Stimulated activated CD4-positive, alpha-beta T cell treated with anti-CD3 and anti-CD28 coated beads, Interleukin-12 subunit alpha, Interleukin-12 subunit beta, amount 100 ng/mL, for 4 hours (primary cell): ENCODE measurements at places on chromosomes 5 and 9.

DNA sequence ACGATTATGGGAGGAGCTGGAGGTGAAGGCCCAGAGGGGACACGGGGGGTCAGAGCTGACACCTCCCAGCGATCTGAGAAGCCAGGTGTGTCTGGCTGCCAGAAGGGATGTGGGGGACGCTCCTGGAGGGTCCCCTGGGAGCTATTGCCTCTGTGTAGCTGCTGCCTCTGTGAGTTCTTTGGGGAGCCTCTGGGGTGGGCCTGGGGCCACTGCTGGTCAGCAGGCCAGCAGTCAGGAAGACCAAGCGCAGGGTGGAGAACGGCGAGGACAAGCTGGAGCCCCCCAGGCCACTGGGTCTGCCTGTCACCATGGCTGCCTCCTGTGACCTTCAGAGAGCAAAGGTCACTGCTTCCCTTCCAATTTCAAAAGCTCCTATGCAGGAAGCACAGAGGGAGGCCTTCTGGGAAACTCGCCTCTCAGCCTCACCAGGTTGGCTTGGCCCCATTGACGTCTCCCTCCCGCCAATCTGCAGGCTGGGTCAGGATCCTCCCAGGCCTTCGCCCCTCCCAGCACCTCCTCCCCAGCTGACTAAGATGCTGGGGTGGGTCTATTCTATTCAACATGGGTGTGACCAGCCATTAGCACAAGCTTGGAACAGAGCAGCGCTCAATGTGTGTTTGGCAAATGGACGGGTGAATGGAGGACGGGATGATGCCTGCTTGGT lies 126.4 kb downstream of the GAPVD1 start:
- no peak for DNase-seq

GRCh38 chr5:59767681-59768151 lies 125.8 kb downstream of the PDE4D start:
- DNase-seq = no peak

DNA sequence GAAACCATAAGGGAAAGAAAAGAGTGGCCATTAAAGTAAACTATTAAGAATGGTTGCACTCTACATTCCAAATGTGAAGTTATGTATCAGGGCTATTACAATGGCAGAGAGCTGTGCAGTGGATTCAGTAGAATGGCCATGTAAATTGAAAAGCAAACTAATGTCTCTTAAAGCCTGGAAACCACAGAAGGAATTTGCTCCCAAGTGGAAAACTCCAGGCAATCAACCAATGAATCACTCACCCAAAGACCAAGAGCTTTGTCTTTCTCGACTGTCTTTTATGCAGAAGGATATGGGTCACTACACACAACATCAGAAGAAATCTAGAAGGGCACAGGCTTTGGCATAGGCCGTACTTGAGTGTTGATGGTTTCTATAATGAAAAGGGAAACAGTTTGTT lies 114.9 kb downstream of the TLE1 start:
- no peak for DNase-seq

DNA sequence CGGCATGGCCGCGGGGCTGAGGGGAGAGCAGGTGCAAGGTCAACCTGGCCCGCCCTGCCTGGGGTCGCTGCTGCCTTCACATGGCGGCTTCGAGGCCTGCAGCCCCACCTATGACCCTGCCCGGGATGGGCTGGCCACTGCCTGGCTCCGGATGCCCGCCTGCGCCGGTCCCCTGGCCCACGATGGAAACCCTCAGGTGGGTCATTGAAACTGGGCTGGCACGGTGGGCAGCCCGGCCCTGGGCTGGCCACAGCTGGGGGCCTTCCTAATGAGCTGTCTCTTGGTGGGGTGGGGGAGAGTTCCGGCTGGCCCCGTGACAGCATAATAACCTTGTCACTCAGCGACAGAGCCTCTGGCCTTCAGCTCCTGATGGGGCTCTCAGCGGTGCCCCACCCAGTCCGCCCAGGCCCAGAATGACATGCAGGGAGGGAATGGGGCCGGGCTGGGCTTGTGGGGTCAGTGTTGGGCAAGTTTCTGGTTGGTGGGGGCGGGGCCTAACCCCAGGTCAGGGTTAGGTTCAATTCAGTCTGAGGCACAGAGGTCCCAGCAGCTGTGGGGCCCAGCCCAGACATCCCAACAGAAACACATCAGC lies at the start of gene CCDC187:
CCDC187 (minus strand) TSS at position 270 of the 592 bp plus-strand sequence; CDS start at position 6, 264 bp downstream.
- no peak for DNase-seq

DNA sequence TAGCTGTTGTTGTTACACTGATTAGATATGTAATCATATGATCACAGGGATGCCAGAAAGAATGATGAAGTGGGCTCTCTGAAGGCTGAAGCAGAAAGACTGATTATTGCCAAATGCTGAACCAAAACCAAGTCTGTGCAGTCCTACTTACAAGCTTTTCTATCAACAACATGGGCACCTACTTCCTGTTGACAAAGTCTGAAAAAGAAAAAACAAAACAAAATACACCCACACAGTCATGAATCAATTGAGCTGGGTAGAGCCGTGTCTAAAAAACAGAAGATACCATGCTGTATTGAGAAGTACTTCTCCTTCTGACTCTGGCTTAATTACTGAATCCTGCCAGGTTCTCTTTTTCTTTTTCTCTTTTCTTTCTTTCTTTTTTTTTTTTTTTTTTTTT lies 363.4 kb downstream of the RAB3C start:
- DNase-seq = no peak

DNA sequence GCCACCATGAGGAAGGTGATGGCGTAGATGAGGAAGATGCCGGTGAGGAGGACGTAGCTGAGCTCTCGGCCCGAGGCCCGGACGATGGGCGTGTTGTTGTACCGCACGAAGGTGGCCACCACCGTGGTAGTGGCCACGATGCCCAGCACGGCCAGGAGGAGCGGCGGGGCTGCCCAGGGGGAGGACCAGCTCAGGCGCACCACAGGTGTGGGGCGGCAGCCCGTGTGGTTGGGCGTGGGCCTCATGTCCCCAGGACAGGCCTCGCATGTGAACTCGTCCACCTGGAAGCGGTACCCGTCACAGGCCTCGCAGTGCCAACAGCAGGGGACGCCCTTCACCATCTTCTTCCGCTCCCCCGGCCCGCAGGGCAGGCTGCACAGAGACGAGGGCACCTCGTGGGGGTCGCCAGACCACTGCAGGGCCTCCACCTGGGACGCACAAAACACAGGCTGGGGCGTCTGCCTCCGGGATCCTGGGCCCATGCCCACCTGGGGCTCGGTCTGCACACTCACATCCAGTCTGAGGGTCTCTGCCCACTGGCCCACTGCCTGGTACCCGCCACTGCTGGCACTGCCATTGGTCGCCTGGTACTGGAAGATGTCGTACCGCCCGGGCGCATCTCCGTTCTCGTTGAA lies 8.7 kb downstream of the GRM6 start:
- DNase-seq = no peak

DNA sequence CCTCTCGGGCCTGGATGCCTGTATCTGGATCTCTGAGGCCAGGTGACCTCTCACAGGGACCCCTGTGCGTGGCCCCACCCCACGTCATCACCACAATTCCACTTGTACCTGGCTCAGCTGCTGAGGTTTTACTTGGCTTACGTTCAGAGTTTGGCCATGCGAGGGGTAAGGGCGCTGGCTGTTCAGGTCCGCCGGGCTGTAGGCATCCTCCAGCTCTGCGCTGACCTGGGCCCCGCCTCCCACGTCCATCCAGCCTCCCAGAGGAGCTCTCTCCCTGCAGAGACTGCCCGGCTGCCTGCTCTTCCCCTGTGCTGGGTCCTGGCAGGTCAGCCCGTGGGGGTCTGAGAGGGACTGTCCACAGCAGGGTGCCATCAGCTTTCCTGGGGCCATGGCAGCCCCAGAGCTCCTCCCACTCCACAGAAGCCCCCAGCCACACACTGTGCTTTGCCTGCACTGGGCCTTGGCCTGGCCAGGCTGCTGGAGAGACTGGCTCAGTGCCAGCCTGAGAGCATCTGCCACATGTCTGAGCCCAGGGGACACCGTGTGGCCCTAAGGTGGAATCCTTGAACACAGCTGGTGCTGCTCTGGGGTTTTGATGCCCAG lies 43.6 kb downstream of the SLC6A3 start:
- no peak for DNase-seq

DNA sequence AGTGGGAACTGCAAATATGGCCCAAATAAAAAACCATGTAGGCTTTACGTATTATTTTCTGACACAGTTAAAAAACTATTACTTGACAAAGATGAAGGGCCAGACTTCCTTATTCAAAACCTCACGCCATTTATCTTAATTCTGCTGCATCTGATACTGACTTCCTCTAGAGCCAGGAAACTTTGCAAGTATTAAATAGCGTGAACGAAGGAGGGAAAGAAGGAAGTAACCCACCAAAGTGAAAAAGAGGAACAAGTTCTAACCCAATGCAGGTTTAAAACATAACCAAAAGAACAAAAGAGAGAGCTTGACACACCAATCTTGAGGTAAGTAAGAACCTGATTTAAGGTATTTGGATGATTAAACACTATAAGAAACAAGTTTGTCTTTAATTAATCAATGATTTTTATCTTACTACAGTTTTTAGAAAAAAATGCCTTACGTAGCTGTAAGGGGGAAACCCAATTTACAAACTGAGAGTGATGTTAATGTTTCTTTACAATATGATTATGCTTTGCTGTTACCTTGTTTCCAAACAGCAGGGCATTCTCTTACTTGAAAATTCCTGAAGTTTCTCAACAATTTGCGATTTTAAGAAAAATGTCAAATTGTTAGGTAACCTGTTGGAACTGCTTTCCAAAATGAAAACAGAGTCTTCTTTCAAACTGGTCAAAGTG lies at the start of gene GAPT:
GAPT (plus strand) TSS at position 220 of the 677 bp plus-strand sequence. CDS start 3,102 bp downstream, outside the sequence.
- DNase-seq = no peak

- no peak for DNase-seq
Observed at GRCh38 chr9:16715404-16715803, 155.1 kb downstream of the BNC2 start.

DNA sequence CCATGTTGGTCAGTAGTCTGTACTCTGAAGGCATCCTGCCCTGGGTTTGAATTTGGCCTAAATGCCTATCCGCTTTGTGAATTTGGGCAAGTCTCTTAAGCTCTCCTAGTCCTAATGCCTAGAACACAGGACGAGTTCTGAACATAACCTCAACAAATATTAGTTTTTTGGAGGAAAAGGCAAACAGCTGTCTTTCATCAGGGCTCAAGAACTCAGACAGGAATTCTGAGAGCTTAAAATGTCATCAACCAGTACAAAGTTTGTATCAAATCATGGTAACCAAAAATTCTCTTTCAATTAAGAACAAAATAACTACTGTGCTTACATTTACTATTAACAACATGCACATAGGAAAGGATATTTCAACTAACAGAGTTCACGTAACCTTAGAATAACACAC lies 182.5 kb upstream of the PPP1R2B start:
- DNase-seq = no peak
